ENCODE measurements at places on chromosomes 5 and 9.

DNA sequence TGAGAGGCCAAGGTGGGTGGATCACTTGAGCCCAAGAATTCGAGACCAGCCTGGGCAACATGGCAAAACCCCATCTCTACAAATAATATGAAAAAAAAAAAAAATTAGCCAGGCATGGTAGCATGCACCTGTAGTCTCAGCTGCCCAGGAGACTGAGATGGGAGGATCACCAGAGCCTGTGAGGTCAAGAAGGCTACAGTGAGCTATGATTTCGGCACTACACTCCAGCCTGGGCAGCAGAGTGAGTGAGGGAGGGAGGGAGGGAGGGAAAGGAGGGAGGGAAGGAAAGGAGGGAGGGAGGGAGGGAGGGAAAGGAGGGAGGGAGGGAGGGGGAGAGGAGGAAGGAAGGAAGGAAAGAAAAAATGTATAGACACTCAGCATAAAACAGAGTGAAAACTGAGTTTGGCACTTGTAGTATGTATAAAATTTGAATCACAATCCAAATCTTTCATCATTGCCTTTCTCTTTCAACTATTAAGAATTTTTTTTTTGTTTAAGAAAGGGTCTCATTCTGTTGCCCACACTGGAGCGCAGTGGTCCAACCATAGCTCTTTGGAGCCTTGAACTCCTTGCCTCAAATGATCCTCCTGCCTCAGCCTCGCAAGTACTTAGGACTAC is 27.8 kb downstream of the SERINC5 start:
- no peak for DNase-seq

- DNase-seq: no peak
Observed at GRCh38 chr9:131892902-131893500, 153.1 kb upstream of the RAPGEF1 start.

DNA sequence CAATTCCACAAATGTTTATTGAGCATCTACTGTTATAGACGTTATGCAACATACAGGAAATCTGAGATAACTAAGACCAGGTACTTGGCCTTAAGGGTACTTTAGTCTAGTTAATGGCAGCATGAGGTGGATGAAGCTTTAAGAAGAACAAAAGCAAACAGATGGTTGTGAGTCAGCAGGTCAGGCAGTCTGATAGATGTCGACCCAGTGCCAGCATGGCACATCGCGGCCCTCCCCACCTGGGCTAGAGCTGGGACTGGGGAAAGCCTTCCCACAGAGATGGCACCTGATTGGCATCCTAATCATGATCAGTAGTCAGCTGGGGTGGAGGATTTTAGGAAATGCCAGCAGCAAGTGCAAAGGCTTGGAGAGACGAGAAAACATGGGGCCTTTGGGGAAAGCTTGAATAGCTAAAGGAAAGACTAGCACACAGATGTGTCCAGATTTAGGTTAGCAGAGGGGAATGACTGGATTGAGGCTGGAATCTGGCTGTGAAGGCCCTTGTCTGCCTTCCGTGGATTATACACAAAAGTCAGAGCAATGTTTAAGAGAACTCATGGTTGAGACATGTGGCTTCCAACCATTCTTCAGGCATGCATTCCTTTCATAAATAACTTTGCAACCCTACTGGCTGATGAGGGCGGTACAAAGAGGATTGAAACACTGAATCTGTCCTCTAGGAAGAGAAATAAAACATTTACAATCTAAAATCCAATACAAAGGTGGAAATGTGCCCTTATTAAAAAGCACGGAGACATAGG is 395.4 kb upstream of the WWC1 start:
- DNase-seq: no peak

DNA sequence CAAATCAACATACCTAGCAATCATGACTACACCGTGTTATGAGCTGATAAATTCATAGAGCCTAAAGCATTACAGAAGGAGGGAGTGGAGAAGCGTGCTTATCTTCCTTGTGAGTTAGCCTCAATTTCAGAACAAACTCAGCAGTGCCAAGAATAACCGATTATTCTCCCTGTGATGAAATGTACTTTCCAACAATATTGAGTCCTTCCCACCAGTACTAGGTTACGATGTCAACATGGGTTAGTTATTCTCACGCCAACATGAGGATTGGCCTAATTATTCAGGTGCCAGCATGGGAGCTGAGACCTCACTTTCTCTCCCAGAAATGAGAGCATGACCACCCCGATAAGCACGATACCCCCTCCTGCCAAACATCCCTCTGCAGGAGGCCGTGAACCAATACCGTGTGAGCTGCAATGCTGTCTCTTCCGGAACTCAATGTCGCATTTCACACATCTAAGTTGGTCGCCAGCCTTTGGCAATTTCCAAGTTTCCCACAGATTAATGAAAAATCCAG is 193.7 kb downstream of the ENC1 start:
- no peak for DNase-seq

- DNase-seq: no peak
Observed at GRCh38 chr5:124910354-124911016, 164.0 kb upstream of the ZNF608 start.

DNA sequence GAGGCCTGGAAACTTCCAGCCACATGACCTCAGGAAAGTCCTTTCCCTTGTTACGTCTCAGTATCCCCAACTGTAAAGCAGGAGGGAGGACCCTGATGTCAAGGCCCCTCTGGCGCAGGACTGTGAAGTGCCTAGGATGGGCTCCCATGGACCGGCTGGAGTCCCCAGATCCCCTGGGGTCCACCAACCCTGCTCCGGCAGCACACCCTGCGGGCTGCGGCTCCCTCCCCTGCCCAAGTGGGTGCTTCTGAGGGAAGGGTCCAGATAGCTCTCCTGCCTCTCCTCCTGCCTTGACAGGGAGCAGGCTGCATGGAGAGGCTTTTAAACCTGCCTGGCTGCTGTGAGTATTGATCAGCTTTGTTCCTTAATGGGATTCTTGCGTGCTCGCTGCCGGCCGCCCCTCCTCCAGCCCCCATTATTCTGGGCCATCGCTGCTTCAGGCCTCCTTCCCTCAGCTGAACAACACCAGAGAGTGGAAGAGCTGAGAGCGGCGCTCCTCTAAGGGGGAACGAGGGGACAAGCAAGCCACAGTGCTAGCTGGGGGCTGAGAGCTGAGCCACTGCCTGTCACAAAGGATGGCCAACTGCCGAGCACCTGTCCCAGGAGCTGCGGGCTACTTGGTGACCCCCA is 25.6 kb upstream of the NTNG2 start:
- no peak for DNase-seq

DNA sequence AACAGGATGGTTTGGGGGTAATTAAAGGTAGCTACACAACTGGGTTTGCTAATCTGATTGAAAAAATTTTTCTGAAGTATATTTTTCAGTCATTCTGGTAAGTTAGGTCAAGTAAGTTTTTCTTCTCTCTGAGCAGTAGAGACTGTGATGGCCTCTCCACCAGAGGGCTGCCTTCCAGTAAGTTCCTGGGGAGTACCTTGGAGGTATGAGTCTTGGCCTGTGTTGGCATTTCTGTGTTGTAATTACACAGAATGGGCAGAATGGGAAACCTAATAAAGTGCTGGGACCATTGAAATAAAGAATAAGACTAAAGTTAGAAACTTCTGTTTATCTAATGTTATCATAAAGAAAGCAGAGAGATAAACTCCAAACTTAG is 430.8 kb downstream of the ARHGEF28 start:
- DNase-seq: no peak

DNA sequence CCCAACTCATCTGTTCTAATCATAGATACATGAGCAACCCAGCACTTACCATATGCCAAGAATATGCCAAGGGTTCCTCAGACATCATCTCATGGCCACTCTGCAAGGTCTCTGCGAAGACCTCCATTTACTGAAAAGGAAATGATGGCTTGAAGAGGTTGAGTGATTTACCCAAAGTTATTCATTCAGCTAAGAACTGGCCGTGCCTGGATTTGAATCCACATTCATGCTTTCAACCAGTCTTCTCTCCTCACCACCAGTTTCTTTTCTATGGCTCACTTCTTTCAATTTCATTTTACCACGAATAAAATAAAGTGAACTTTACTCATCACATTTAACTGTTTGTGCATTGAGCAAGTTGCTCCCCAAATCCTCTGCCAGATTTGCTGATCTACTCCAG is 27.2 kb upstream of the FOXI1 start:
- no peak for DNase-seq
